Non-pigmented ciliary epithelial cell (primary cell): ENCODE measurements at places on chromosomes 1 and 21.

- no peak for DNase-seq
Measured at GRCh38 chr1:9859281-9860014, 35.7 kb upstream of the CLSTN1 start.

DNA sequence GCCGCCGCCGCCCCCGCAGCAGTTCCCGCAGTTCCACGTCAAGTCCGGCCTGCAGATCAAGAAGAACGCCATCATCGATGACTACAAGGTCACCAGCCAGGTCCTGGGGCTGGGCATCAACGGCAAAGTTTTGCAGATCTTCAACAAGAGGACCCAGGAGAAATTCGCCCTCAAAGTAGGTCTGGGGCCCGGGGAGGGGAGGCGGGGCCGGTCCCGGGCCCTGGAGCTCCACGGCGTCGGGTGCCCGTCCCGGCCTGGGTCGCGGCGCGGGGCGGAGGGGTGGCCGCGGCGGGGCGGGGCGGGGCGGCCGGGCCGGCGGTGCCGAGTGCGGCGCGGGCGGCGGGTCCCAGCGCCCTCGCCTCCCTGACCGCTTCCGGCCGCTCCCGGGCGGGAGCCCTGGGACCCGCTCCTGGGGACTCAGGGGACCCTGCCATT is 646 bp downstream of the MAPKAPK2 start:
- no peak for DNase-seq

DNA sequence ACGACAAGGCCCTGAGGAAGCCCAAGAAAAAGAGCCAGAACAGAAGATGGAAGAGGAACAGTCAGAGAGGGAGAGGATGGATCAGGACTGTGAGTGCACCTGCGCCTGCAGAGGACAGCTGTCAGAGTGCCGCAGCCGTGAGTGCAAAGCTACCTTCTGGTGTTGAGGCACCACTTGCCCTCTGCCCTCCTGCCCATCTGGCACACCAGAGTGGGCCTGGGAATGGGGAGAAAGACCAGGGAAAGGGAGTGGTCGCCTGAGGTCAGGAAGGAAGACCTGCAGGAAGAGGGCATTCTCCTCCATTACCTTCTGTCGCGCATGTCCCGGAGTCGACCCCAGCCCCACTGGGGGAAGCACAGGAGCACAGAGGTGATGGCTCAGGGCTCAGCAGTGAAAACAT is 26.2 kb downstream of the VASH2 start:
- no peak for DNase-seq

DNA sequence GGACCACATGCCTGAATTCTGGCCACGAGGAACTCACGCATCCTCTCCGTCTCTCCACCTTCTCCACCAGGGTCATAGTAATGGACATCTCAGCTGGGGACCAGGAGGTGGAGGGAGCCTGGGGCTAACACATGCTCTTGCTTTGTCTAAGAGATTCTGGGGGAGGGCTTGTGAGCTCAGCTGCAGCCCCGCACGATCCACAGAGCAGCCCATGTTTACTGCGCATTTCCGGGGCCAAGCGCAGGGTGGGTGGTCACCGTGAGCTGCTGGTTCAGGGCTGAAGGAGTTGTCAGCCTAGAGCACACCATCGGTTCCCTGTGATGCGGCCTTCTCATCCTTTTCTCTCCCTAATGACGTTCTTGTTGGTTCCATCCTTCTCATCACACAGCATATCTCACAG is 7.5 kb upstream of the TFF2 start:
- DNase-seq: no peak

- DNase-seq: no peak
Measured at GRCh38 chr1:162892906-162893611, 32.1 kb upstream of the CCDC190 start.

DNA sequence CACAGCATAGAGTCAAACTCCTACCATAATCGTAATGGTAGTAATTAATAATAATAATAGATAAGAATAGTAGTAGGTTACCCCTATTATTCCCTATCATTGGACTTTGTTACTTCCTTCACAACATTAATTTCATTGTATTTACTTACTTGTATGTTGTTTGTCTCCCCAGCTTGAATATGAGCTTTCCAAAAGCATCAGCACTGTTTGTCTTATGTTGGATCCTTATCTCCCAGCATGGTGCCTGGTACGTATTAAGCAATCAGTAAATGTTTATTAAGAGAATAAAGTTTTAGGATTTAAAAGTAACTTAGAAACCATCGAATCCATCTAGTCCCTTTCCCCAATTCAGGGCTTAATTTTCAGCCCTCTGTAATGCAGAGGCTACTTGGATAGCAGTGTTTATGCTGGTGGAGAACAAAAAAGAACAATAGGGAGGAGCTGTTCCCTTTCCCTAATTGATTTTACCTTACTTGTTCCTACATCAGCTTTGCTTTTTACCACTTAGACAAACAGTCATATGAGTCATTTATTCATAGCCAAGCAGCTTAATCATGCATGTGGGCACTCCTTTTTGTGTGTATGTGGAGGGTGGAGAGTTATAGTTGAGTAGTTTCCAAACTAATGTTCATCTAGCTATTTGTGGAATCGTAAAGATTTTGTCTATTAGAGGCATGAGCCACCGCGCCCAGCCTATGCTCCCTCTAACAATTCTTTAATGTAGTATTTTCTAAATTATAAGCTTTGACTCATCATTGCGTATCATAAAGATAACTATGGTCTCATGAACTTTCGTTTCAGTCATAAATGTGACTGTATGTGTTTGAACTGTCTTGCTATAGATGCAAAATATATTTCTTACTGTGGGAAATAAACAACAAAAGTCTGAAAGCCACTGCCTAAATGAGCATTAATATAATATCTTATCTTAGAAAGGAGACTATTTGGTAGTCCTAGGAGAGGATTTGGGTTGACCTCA is 20.9 kb upstream of the DR1 start:
- no peak for DNase-seq

DNA sequence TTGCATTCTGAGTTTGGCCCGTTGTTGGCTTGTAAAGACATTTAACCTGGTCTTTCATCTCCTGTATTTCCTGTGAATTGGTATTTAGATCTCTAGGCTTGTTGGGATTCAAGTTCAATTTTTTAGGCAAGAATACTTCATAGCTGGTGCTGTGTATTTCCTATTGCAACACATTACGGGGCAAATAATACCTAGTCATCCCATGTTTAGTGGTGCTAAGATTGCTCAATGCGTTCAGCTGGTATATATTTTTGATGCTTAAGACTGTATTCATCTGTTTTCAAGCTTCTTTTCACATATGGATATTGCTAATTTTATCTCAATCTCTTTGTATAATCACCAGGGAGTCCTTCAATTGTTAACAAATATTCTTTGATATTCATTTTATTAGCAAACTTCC is 87.5 kb upstream of the ZBTB18 start:
- DNase-seq: no peak

- peak; percentile 72 for DNase-seq
Measured at GRCh38 chr1:178726087-178726517, 1.1 kb downstream of the RALGPS2 start.

- DNase-seq: no peak
Measured at GRCh38 chr1:14183329-14183728, 415.2 kb upstream of the KAZN start.

DNA sequence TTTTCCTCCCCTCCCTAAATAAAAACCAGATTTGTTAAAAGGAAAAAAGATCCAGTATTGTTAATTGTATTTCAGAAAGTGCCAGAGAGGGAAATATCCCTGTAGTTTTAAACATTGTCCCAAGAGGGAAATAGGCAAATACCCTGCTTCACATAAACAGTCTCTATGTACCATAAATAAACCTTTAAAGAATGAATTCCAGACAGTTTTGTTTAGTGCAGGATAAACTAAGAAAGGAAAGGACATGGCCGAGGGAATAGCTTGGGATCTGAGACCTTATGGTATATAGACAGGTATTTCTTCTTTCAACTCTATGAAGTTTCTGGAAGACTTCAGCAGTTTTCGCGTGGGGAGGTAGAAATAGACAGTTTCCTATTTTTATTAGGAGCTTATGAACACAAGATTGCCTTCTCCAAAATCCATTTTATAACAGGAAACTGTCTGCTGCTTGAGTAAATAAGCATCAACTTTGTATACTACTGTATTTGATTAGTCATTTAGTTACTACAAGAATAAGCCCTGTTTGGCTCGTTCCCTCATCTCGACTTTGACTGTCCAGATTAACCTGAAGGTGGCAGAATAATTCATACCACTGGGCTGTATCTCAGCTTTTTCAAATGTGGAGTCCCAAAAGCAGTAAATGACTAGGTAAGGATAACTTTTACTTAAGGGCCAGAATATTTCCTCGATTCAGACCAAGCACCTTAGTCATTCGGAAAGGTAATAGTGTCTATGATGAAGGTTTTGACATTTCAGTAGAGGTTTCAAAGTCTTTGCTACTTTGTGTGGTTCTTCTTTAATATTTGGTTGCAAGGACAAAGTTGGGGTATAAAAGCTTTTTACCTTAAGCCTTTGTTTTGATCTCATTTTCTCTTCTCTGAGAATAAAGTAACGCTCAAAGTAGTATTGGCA is 177.5 kb downstream of the VPS13D start:
- peak; percentile 60 for DNase-seq

- DNase-seq: peak; percentile 73
Measured at GRCh38 chr1:156126043-156126629, 11.6 kb downstream of the LMNA start.

GRCh38 chr21:46667741-46668380 is 32.4 kb downstream of the PRMT2 start:
- no peak for DNase-seq
